ENCODE measurements at places on chromosomes 2 and 18. TPM values are rescaled to one million over a fixed set of nuclear protein-coding genes. Genes with fewer than 3 reads are reported as not detected.

MITD1 gene
- total RNA-seq = 25.9 TPM

TMEM247 gene
- not detected for total RNA-seq

AGAP1 gene
- total RNA-seq = 19.1 TPM

LRPPRC gene
- 37.0 TPM for total RNA-seq

Data from thoracic aorta (tissue), 2 donors.